ENCODE measurements at places on chromosomes 3 and 15.
A peak's percentile ranks its signal among the peaks of the same experiment; 100 is the strongest.

- DNase-seq: no peak
Measured at GRCh38 chr15:55403531-55403930, 4.6 kb downstream of the CCPG1 start.

DNA sequence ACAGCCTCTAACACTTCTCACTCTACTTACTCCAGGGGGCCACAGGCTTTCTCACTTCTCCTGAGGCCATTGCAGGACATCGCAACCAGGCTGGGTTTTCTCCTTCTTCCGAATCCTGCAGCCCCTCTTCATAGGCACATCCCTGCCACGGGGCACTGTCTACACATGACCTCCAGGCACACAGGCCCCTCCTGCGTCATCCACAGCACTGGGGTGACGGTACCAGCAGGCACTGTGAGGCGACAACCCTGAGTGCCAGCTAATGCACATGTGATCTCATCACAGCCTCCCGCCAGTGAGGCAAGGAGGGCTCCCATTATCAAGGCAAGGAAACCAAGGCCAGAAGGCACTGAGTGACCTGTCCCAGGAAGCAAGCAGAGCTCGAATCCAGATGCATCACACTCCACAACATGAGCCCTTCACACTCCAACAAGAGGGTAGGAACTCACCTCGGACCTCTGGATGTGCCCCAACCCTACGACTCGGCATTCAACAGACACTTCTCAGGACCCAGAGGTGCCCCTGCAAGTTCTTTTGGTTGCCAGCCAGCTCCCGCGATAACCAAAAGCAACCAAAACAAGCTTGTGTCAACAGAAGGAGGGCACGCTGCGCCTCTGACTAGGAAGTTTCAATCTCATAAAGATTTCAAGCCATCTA, 16.7 kb downstream of the FAM174B start:
- DNase-seq: peak; percentile 62

DNA sequence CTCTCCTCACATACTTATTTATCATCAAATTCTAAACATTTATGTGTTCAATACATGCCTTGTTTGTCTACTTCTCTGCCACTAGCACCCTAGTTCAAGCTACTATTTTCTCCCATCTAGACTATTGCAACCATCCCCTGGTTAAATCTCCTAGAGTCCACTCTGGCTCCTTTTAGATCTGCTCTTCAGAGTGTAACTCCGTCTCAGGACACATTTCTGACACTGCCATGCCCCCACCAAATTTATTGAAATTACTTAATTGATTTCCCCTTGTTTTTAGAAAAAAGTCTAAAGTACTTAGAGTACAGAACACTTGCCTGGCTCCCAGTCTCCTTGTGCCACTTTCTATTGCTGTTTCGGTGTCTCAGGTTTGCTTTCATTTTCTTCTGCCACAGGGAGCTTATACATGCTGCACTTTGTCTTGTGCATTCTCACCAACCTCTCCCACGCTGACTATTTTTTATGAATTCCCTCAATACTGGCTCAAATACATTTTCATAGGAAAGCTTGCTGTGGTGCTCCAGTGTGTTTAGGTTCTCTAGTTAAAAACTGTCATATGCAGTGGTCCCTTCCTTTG, 792.3 kb downstream of the DIPK2A start:
- DNase-seq: no peak

DNA sequence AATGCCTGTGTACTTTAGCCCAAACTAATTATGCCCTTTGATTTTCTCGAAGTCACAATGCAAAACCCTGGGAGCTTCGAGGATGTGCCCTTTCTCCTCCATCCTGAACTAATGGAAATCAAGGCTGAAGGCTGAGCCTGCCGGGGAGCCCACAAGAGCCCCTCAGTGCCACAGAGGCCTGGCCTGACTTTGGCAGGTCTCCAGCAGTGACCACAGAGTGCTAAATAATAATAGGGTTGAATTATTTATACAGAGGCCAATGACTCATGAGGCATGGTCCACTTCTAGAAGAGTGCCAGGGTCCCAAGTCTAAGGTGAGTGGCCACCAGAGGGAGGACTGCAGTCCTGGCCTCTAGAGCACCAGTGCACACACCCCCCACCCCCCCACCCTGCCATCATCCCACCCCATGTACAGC, 19.1 kb upstream of the GLCE start:
- no peak for DNase-seq

GRCh38 chr3:121481106-121481880, 64.5 kb downstream of the POLQ start:
- no peak for DNase-seq

GRCh38 chr3:150494411-150494977, 51.8 kb downstream of the SERP1 start:
- DNase-seq: no peak

- no peak for DNase-seq
Measured at GRCh38 chr3:58824285-58824684, 157.7 kb upstream of the FAM3D start.

- no peak for DNase-seq
Measured at GRCh38 chr3:172974969-172975368, 166.1 kb downstream of the SPATA16 start.

DNA sequence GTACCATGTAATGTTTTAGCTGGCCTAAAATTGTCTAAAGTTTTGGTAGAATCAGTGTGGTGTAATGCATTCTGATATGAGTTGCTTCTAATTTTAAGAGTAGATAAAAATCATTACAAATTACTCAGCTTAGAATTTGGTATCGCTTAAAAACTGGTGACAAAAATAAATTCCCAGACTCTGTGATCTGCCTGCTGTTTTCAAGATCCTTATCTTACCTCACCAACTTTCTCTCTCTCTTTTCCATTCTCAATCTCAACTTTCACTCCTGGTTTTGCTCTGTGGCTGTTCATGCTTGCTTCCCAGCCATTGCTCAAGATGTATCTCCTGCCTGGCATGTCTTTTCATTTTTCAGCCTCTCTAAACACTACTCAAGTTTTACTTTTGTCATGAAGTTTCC, 45.7 kb downstream of the TCF12 start:
- no peak for DNase-seq

- no peak for DNase-seq
Measured at GRCh38 chr3:70042641-70043040, 43.1 kb downstream of the SAMMSON start.

GRCh38 chr3:178063461-178063860, 472.8 kb upstream of the KCNMB2 start:
- no peak for DNase-seq

- DNase-seq: no peak
Measured at GRCh38 chr3:178847190-178847589, 224.4 kb downstream of the ZMAT3 start.
